Stimulated activated CD4-positive, alpha-beta T cell treated with anti-CD3 and anti-CD28 coated beads, Interleukin-4, amount 100 ng/mL, for 4 hours (primary cell): ENCODE measurements at places on chromosomes 3 and 15.
A peak's percentile ranks its signal among the peaks of the same experiment; 100 is the strongest.

- DNase-seq, result no peak
Observed at GRCh38 chr3:185069037-185070030, 83.5 kb downstream of the C3orf70 start.

- DNase-seq, result no peak
Observed at GRCh38 chr3:183527428-183528379, 27.8 kb downstream of the KLHL6 start.

- DNase-seq, result no peak
Observed at GRCh38 chr3:122835590-122835989, 40.7 kb downstream of the SLC49A4 start.

GRCh38 chr3:42545284-42545900 is 36.4 kb downstream of the SEC22C start:
- DNase-seq, result no peak

GRCh38 chr3:11495948-11496557 is 147.7 kb downstream of the VGLL4 start:
- DNase-seq, result no peak

DNA sequence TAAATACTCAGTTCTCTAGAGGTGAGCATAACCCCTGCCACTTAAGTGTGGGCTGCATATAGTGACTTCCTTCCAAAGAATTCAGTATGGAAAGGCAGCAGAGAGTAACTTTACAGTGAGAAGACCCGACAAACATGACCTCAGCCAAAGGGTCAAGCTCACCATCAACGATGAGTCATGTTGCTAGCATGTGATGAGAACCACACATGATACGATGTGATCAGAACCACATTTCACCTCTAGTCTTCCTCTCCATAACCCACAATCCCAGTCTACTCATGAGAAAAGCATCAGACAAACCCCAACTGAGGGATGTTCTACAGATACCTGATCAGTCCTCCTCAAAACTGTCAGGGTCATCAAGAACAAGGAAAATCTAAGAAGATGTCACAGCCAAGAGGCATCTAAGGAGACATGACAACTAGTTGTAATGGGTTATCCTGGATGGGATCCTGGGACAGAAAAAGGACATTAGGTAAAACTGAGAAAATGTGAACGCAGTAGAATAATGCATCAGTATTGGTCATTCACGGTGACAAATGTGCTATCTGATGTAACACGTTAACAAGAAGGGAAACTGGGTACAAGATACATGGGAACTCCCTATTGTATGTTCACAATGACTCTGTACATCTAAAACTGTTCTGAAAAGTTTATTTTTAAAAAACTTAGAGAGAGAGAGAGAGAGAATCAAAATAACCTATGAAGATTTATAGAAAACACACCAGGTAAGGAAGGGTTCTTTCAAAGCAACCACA is 28.3 kb downstream of the SEC61A1 start:
- DNase-seq, result no peak

- DNase-seq, result no peak
Observed at GRCh38 chr15:74228723-74229081, 7.4 kb upstream of the CCDC33 start.

GRCh38 chr15:96474231-96474664 is 143.7 kb downstream of the NR2F2 start:
- no peak for DNase-seq

GRCh38 chr15:46354443-46354842 is 719.6 kb downstream of the SQOR start:
- no peak for DNase-seq

DNA sequence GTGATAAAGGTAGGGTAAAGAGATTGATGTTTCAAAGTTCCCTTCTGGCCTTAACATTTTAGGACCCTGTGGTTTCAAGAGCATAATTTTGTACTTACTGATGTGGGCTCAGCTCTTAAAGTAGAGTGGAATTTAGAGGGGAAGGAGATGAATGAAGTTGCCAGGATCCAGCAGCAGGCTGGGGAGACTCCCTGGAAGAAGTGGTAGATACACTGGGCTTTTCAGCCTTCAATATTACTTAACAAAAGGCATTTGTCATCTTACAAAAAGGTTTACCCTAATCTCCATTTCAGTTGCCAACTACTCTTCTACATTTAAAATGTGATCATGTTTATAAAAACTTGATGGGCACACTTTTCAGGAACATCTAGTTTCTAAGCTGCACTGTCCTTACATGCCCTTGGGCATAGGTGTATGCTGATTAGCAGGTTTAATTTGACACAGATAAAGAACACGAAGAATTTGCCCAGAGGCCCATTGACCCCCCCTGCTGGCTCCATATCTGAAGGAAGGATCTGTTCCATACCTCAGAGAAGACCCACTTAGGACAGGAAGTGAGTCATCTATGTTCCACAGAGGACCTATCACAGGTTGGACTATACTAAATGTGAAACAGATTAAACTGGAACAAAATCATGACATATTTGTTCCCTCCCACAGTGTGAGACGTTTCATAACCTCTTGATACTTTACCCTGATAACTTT is 93.0 kb upstream of the LPP start:
- DNase-seq, result peak; percentile 59

DNA sequence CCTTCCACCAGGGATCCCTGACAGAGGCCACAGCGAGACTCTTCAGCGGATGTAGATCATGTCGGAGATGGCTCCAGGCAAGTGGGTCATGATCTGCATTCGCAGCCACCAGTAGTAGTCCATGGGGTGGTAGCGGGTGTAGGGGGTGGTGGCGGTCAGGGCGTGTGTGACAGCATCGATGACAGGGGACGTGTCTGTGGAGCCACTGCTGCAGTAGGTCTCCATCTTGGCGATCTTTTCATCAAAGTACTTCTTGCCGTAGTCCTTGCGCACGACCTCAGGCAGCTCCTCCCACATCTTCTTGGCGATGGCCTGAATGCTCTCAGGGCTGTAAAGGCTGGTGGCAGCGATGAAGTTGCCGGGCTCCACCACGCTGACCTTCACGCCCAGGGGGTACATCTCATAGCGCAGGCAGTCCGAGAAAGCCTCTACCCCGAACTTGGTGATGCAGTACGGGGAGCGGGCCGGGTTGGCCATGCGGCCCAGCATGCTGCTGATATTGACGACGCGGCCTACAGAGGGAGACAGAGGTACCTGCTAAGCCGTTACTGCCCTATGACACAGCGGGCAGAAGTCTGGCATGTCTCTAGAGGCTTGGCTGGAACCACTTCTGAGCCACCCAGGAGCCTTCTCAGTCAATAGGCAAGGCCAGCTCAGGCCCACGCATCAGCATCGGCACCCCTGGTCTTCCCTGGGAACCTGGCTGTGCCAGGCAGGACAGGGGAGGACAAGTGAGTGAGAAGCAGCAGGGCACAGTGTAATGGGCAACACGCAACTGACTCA is 43.7 kb downstream of the BDH1 start:
- DNase-seq, result no peak
